ENCODE measurements at places on chromosomes 6 and 20.
A peak's percentile ranks its signal among the peaks of the same experiment; 100 is the strongest.

DNA sequence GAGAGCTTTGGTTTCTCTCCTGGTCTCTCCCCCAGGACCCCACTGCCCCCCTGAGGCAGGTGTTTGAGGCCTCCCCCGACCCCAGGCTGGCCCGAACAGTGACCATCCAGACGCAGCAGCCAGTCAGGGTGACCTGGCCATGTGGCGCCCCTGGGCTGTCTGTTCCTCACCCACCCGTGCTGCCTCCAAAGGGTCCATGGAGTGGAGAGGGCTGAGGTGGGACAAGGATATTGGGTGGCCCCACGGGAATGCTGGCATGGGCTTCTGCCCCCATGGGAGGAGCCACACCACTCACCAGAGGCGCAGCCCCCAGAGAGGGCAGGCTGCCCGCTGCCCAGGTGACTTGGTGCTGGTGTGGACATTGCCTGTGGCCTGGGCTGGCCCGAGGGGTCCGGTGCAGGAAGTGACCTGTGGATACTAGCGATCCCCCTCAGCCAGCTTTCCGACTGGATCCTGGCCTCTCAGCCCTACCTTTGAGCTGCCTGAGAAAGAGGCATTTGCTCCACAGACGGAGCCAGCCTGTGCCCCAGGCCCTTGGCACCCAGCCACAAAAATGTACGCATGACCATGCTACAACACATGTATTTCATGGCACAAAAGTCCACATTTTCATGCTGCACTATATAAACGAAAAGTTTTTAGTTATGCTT is 50.8 kb downstream of the BCAS4 start:
- DNase-seq = no peak

GRCh38 chr20:37265152-37265551 is 3.5 kb upstream of the GHRH start:
- no peak for DNase-seq

DNA sequence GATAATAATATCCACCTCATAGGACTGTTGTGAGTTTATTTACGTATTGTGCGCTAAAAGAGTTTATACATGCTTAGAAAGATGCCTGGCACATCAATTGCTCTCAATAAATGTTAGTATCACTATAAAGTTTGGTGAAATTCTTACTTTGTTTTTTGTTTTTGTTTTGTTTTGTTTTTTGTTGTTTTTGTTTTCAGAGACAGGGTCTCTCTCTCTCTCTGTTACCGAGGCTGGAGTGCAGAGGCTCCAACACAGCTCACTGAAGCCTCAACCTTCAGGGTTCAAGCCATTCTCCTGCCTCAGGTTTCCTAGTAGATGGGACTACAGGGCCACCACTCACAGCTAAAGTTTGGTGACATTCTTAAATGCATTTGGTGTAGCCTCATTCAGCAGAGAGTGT is 32.2 kb upstream of the BTN3A2 start:
- DNase-seq = no peak

- DNase-seq = no peak
Observed at GRCh38 chr6:112251171-112251875, 3.0 kb downstream of the LAMA4 start.

DNA sequence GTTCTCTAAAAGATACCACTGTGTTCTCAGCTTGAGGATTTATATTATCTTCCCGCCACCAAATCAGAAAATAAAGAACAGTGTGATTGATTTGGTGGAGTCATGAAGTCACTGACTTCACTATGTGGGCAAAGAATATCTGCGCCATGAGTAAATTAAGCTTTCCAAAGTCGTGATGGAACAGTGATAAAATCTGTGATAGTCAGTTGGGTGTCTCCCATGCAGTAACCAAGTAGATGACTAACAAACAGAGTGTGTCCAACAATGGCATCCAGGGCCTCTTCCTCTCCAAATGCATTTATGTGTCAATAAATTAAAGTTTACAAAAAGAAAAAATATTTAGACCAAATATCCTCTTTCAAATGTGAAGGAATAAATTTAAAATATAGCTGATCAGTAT is 87.0 kb upstream of the DST start:
- DNase-seq = no peak

GRCh38 chr6:163645560-163645959 is 231.0 kb downstream of the QKI start:
- no peak for DNase-seq

DNA sequence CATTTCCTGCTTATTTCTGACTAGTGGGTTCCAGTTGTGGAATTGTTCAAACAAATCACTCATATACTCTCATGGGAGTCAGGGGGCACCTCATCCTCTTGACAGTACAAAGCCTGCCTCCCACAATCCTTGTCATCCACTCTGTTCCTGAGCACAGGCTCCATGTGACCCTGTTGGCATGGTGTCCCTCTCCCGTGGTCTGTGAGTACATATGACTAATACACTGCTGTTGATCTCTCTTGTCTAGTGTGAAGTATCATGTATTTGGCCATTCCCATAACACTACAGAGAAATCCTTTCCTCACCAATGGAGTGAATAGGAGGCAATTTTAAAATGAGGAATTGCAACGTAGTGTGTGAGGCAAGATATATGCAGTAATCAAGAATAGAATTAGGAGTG is 185.3 kb downstream of the OGFRL1 start:
- no peak for DNase-seq

GRCh38 chr6:43706788-43707187 is 19.2 kb upstream of the MRPS18A start:
- DNase-seq = no peak

- DNase-seq = no peak
Observed at GRCh38 chr20:54475334-54476168, at the start of gene DOK5. Gene DOK5 (plus strand): TSS chr20:54475593. CDS start chr20:54475947, 354 bp downstream.

DNA sequence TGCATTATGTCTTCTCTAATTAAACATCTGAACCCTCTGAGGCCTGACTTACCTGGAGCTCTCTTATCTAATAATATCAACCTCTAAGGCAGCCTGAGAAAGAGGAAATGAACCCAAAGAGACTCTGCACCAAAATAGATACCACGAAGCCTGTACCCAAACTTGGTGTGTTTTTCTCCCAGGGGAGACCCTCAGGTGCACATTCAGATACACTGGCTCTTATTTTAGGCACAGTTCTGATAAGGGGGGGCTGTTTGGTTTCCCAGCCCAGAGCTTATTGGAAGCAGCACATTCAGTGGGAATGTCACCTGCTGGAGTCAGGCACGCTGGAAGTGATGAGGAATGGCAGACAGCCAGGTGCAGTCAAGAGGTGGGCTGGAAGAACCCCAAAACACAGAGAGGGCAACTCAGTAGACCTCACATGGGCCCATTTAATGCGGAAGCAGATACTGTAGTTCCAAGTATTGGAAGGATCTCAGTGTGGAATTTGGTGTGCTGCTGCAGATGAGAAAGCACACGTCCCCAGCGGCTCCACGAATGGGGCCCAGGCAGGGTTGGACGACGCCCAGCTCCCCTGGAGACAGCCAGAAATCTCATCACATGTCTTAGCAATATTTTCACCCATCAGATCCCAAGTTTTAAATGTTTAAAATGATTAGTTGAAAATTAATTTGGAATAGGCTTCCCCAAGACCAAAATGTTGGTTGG is 9.7 kb upstream of the CCR6 start:
- DNase-seq = no peak

- no peak for DNase-seq
Observed at GRCh38 chr6:136188486-136188885, 61.6 kb downstream of the MTFR2 start.

DNA sequence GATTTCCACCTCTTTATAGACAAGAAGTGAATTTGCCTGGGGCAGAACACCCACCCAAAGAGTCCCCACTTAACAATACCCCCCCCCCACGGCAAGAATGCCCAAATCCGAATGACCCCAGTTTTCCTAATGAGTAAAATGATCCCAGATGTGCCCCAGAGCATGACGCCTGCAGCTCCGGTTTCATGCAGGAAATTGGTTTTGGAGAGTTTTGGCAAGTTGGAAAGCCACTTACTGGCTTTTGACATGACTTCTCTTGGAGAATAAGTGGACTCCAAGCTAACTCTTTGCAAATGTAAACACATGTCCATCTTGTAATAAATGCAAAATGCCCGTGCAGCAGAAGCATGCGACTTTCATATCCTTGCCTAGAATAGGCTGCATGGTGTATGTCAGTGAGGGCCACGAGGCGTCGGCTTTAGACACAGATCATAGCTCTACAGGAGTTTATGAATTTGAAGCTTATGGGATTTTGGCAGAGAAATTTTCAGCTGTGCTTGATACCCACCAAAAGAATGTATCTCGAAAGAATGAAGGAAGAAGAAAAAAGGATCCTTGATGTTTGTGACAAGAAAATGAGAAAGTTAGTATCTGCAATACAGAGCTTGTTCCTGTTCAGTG is 24.2 kb downstream of the EDN3 start:
- DNase-seq = no peak

DNA sequence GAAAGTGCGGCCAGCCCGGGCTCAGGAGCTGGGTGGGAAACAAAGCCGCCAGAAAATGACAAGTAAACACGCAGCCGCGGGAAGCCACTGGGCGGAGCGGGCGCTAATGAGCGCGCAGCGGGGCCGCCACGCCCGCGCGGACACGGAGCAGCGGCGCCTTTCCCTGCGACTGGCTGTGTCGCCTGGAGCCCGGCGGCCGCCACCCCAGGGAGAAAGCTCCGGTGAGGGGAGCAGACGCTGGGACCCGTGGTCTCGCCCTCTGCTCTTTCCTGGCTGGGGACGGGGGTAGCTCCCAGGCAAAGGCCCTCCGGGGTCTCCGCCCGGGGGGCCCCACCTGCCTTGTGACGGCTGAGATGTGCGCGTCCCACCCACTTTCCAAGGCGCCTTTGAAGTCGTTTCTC is 54.9 kb downstream of the PRR18 start:
- DNase-seq = no peak

DNA sequence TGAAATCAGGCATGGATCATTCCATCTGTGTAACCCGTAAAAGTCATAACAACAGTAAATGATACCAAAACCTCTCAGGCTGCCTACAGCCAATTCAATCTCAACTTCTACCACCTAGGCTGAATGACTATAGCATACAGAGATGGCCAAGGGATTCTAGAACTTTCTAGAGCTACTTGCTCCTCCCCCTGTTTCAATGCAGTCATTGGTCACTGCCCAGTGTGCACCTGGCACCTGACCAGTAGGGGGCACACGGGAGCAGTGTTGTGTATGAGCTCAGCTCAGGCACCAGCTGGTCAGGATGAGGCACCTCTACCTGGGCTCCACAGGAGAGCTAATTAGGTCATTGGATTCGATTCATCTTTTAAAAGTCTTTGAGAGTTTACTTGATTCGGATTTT is 86.2 kb downstream of the PLEKHG1 start:
- DNase-seq = no peak

GRCh38 chr6:76810286-76810685 is 653.0 kb downstream of the HTR1B start:
- no peak for DNase-seq

- peak; percentile 20 for DNase-seq
Observed at GRCh38 chr20:62122654-62123449, 577 bp downstream of the LSM14B start.

DNA sequence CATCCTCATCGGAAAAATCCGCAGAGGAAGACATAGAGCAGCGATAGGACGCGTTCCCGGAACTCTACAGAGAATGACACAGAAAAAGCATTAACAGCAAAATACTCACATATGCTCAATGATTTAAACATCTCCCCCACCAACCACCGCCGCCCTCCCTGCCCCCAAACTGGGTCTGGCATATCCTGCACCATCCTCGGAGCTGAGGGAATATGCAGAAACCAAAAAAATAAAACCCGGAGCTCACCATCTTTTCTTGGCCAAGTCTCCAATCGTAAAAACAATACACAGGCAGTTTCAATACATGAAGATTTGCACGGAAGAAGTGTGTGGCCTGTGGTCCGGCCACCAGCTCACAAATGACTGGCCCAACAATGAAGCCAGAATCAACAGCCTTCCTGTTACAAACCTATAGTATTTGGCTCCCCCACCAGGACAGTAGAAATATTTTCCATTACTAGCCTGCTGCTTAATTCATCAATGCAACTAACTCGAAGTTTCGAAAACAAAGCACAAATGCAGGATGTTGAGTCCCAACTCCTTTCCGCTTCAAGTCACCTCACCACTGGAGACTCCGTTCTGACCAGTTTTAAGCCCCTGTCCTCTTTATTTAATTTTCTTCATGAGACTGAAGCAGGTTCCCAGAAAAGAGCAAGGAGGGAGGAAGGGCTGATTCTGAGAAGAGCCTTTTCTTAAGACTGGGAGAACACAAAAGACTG is 103.2 kb upstream of the BEND6 start:
- no peak for DNase-seq

GRCh38 chr6:52389626-52390360 is 27.8 kb downstream of the PAQR8 start:
- DNase-seq = peak; percentile 22

DNA sequence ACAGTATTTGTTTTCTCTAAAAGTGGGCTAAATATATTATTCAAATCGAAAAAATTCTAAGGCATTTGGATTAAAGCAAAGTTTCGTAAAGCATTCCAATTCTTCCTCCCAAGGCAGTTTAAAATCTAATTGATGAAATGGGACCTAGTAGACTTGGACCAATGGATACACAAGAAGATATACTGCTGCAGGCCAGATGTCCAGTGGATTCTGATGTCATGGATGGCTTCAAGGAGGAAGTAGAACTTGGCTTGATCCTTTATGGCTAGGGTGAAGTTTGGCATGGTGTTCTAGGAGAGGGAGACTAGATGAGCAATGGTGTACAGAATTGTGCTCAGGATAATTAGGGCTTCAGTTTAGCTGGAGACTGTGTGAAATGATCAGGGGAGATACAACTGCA is 559.5 kb upstream of the MMS22L start:
- no peak for DNase-seq

GRCh38 chr6:22296067-22296466 is 769 bp downstream of the PRL start:
- DNase-seq = no peak

DNA sequence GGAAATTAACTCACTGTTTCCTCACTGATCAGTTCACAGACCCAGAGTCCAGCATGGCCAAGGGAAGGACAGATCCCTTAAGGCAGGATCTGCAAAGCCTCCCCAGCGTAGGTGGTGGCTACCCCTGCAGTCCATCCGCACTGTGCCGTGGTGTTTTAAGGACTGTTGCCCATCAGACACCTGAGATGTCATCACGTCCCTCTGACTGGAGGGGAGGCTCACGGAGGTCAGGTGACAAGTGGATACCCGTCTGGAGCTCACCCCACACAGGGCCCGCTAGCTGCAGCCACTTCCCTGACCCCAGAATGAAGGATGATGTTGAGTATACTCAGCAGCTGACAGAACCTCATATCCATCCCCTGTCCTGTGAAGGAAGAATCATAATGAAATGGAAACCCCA is 161.8 kb upstream of the GGTLC1 start:
- no peak for DNase-seq

GRCh38 chr6:21836277-21836676 is 242.7 kb downstream of the SOX4 start:
- DNase-seq = no peak

- no peak for DNase-seq
Observed at GRCh38 chr20:63942250-63942951, 13.8 kb downstream of the UCKL1 start.

- no peak for DNase-seq
Observed at GRCh38 chr6:133315811-133316210, 74.7 kb downstream of the EYA4 start.

DNA sequence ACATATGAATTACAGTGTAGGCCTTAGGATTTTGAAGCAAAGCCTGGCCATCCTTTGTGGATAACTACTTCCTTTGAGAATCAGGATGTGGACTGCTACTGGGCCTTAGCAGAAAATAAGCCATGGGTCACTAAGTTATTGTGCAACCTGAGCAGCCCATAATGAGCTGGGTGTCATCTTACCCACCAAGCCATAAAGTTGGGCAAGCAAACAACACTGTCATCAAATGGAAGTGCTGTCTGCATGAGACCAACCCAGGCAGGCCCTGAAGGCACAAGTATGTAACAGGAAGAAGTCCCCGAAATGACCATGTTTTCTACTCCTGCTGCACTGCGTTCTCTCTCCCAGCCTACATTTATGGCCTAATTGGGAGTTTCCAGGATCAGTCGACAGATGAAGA is 205.6 kb upstream of the GGTLC1 start:
- DNase-seq = no peak

Measured in stimulated activated CD8-positive, alpha-beta memory T cell treated with anti-CD3 and anti-CD28 coated beads, Interleukin-4, amount 100 ng/mL, for 1 hour (primary cell).